ENCODE measurements at places on chromosomes 3 and 15. TPM values are rescaled to one million over a fixed set of nuclear protein-coding genes. Genes with fewer than 3 reads are reported as not detected.

DNA sequence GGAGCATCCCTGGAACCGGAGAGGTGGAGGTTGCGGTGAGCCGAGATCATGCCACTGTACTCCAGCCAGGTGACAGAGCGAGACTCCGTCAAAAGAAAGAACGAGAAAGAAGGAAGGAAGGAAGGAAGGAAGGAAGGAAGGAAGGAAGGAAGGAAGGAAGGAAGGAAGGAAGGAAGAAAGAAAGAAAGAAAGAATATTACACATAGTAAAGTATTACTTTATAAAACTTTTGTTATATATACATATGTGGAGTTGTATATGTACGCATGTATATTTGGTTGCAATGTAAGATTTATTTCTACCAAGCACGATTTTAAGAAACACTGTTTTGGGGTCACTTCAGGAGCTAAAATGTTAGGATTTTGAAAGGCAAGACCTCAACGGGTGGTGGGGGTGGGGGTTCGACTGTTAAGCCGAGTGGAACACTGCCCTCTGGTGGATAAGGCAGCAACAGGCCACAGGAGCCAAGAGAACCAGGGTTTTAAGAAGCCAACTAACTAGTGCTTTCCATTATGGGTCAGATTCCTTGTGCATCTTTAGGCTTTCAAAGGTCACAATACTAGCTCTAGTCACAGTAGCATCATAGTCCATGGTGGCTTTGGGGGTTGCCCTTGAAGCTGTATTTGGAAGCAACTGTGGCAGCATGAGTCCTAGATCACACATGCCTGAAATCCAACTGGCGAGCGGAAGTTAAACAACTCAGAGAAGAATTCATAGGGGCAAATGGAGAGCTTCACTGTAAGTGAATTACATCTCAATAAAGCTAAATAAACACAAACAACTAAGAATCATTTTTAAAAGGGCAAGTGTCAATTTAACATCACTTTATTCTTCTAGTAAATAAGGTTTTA lies 22.5 kb downstream of the GLB1 start:
- peak; percentile 86 for DNase-seq

DNA sequence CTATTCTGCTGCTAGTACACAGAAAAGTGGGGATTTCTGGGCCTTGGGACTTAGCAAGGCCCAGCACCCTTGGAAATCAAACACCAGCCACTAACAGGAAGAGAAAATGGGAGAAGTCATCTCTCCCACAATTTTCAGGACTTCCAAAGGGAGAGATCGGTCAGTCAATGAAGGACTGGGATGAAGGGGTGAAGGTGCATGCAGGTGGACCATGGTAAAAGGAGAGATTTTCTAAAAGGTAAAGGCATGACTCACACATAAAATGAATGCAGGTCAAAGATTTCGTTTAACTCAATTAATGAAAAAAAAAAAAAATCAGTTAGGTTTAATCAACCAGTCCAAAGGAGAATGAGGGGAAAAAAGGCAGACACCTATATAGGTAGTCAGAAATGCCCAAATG lies 176.4 kb upstream of the PROK2 start:
- no peak for DNase-seq

DNA sequence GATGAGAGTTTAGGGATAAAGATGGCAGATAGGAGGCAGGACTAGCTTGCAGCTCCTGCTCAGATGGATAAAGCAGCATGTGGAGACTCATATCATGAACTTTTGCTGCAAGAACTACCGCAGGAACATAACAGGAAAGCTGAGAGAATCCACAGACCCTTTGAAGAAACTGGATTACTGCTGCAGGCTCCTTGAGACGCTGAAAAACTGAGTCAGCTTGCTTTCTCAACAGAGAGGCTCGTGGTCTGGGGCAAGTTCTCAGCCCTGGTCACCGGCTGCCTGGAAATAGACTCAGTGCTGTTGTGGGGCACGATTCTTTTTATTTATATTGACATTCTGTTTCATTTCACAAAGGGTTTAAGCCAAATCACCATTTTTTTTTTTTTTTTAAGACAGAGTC lies 28.8 kb upstream of the TRIM59 start:
- no peak for DNase-seq

GRCh38 chr15:63244976-63245645 lies 32.3 kb upstream of the APH1B start:
- peak; percentile 64 for DNase-seq

RFX7 gene
- total RNA-seq, result 4.4 TPM

DNA sequence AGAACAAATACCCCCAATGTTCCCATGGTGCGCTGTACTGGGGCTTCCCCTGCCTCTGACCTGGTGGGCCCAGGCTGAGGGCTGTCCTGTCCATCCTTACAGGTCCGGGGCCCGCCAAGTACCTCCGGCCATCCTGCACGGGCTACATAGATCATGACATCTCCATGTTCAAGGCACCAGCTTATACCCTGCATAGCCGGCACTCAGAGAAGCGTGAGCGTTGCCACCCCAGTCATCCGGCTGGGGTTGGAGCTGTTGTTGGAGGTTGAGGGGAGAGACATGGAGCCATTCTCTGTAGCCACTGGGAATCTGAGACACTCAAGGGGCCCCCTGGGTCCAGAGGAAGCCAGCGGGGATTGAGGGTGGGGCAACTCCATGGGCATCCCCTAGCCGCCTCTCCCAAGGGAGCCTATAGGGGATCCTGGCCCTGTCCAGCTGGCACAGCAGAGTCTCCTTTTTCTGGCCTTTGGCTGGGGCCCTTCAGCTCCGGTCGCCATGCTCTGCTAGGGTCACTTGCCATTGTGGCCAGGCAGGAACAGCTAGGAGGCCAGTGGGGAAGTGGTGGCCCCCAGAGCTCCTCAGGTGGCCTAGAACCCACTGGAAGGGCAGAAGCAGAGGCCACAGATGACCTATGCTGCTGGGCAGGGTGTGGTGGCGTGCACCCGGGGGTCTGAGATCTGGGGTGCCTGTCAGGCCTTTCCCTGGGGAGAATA lies 12.5 kb upstream of the CSPG4 start:
- no peak for DNase-seq

- no peak for DNase-seq
Measured at GRCh38 chr3:112011376-112011940, 12.7 kb downstream of the TAGLN3 start.

- peak; percentile 2 for DNase-seq
Measured at GRCh38 chr3:168213920-168214319, 118.2 kb upstream of the GOLIM4 start.

UNC13C gene
- total RNA-seq, result not detected

PLA2G4D gene
- not detected for total RNA-seq

DNA sequence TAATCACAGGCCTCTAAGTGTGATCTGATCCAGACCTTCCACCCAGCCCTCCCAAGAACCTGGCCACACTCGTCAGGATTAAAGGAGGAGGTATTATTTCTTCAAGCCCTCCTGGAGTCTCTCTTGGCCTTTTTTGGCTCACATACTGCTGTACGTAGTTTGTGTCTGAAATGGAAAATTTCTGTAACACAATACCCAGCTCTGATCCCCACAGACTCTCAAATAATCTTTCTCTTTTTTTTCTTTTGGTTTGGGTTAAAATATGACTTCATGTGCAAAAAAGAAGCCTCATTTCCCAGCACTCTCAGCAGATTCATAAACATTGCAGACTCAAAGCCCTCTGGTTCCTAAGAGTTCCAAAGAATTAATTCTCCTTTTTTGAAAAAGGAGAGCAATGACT lies 96.5 kb upstream of the PHLDB2 start:
- DNase-seq, result no peak

GUCA1C gene
- total RNA-seq, result not detected

ATP10A gene
- 0.05 TPM for total RNA-seq

- DNase-seq, result peak; percentile 66
Measured at GRCh38 chr3:14508966-14509795, 31.0 kb downstream of the GRIP2 start.

RLBP1 gene
- not detected for total RNA-seq

RYR3 gene
- total RNA-seq, result not detected

DNA sequence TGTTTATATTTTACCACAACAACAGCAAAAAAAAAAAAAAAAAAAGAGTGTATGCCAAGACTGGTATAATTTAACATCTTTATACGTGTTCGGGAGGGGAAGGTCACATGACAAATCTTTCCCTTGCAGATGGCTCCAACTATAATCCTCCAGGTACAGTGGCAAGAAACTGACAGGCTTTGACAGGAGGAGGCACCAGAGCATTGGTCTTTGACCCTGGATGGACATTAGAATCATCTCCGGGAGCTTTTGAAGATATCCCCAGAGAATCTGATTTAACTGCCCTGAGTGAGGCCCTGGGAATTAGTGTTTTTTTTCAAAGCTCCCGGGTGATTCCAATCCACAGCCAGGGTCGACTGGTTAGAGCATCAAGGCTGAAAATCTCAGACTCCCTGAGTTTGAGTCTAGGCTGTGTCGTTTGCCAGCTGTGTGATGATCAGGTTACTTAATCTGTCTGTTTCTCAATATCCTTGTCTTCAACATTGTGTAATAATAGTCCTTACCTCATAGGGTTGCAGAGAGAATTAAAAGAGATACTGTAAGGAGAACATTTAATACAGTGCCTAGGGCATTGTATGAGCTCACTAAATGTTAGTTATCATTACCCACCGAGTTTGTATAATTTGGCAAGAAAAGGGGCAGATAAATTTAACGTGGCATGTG lies 8.9 kb upstream of the SEMA5B start:
- DNase-seq, result no peak

HHATL gene
- total RNA-seq, result not detected

- peak; percentile 51 for DNase-seq
Measured at GRCh38 chr3:187368251-187369088, at the start of gene RTP4. Gene RTP4, plus strand, starts transcription at chr3:187368385. Its CDS starts 57 bp downstream, at chr3:187368442.

DNA sequence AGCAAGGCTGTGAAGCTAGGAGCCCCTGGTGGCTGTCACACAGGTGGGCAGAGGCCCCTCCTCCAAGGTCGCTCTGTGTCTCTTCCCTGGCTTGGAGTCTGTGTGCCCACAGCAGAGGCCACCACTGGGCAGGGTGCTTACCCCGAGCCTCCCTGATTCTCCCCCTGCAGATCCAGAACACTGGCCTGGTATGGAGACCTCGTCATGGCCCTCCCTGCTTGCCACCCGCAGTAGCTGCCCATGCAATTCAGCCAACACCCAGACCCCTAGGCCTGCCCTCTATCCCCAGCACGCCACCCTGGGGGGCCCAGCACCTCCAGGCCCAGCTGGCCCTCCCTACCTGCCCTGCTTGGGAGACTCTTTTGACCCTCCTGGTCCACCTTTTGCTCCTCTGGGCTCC lies 5.5 kb upstream of the RHO start:
- no peak for DNase-seq

FSTL1 gene
- 524 TPM for total RNA-seq

DNA sequence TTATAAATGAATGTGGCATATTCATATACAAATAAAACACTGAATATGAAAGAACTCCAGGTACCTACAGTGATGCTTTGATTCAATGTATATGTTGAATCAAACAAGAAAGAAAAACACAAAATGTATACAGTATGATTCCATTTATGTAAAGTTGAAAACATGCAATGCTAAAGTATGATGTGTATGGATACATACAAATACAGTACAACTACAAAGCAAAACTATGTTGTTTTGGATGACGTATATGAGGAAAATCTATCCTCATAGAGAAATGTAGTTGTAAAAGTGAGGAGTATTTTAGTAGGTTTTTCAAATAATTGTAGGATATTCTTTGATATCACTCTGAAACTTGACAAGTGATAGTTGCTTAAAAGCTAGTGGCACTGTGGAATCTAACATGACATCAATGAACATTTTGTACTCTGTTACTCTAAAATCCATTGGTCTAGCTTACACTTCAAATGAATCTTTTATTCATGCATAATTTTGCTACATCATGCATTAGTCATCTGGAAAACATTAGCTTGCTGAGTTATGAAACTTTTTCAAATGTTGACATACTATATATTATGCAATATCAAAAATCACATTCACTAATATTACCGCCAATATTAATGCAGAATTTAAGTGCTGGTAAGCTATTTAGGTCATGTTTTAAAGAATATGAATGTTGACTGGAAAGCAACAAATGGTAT lies 278.1 kb upstream of the CHRNA7 start:
- no peak for DNase-seq

HYAL1 gene
- 30.6 TPM for total RNA-seq

DNA sequence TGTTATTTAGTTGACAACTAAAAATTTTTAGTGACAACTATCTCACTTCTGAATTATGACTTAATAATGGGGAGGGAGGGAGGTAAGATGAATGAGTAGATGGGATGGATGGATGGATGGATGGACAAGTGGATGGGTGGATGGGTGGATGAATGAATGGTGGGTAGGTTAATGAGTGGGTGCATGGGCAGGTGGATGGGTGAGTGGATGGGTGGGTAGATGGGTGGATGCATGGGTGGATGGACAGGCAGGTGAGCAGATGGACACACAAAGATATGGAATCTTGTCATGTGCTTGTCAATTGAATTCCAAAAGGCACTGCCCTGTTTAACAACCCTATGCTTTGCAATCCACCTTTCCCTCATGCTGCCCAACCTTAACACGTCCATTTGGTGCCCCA lies 41.5 kb downstream of the KLHL25 start:
- DNase-seq, result no peak

DNA sequence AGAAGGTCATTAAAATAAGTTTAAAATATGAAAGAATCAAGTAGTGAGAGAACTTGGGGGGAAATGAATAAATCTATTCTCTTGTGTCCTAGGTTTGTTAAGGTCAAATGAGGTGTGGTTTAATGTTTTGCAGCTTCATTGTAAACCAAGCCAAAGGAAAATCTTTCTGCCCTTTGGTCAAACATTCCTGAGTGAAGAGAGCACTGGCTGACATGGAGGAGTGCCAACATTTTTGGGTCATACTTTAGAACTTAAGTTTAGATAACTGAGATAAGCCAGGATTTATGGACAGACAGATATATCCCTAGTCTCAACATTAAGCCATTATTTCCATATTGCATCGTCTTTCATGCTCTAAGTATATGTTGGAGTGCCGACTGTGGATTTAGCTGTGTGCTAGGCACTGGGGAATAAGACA lies 66.4 kb downstream of the PTPRG start:
- DNase-seq, result peak; percentile 48

DNA sequence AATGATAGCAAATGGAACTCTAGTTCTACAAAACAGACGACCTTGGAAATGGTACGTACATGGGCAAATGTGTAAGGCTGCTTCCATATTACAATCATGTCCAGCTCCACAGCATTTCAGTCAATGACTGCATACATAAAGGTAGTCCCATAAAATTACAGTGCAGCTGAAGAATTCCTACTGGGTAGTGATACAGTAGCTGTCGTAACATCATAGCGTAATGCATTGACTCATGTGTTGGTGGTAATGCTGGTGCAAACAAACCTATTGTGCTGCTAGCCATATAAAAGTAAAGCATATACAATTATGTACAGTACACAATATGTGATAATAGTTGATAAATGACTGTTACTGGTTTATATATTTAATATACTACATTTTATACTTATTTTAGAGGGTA lies 18.5 kb downstream of the TTC23 start:
- no peak for DNase-seq

Data from dermis blood vessel endothelial cell (primary cell).